H7 (cell line): ENCODE measurements at places on chromosomes 1 and 21. TPM values are rescaled to one million over a fixed set of nuclear protein-coding genes. Genes with fewer than 3 reads are reported as not detected.

Gene MPL
- 0.48 TPM in 1 of 2 replicates, not detected in the other for total RNA-seq

DNA sequence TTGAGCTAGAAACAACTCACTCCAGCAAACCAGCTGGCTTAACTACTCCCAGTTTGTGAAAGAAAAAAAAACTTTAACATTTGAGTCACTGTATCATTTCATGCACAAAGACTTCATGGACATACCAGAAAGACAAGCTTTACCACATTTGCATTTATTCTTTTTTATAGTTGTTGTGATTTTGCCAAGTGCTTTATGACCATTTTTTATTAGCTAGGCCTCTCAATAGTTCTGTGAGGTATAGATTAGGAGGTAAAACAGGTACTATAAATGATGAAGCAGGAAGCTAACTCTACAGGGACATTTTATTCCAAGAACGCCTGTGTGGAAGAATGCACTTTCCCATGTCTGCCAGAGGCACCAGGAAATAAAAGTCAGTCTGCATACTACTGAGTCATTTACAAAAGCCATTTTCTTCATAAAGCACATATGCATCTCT is 8.2 kb upstream of the DENND1B start:
- DNase-seq, result no peak

DNA sequence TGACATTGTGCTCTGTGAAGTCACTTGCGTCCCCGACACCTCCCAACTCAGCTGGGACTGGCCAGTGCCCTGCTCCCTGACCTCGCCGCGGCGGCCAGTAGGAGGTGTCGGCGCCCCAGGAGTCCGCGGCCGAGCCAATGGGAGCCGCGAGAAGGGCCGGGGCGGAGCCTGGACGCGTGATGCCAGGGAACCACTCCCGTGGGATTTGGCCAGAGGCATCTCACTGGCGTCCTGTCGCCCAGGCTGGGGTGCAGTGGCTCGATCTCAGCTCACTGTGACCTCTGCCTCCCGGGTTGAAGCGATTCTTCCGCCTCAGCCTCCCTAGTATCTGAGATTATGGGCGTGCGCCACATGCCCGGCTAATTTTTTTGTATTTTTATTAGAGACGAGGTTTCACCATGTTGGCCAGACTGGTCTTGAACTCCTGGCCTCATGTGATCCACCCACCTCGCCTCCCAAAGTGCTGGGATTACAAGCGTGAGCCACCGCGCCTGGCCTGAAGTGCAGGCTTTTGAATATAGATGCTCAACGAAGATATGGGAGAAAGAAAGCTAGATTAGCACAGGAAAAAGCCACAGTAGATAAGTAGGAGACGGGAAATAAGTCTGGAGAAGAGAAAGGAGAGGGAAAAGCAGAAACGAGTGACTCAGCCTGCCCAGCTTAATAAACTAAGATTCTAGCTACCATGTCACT is 38.0 kb downstream of the ZBTB8OS start:
- peak; percentile 94 for DNase-seq

Gene AZIN2
- 0.96 and 2.5 TPM in 2 replicates for total RNA-seq

Gene DCST1
- not detected in 2 replicates for total RNA-seq
